ENCODE measurements at places on chromosomes 2 and 18. TPM values are rescaled to one million over a fixed set of nuclear protein-coding genes. Genes with fewer than 3 reads are reported as not detected.

Gene SERPINB5
- 6.1 TPM for total RNA-seq

Gene IL36G
- 0.24 TPM for total RNA-seq

Gene LTBP1
- 17.7 TPM for total RNA-seq

Gene DCC
- total RNA-seq: 7.6 TPM

Gene ITGB1BP1
- total RNA-seq: 37.3 TPM

Gene HSPD1
- 246 TPM for total RNA-seq

Gene FAM237A
- total RNA-seq: not detected

Gene PAIP2B
- 3.0 TPM for total RNA-seq

Gene AOX1
- 0.42 TPM for total RNA-seq

Gene RGPD3
- total RNA-seq: 3.9 TPM

Gene UCN
- total RNA-seq: 1.0 TPM

Gene RBMS1
- total RNA-seq: 39.8 TPM

Gene ME2
- 65.9 TPM for total RNA-seq

Gene GATA6
- 0.47 TPM for total RNA-seq

Gene CELF4
- 0.05 TPM for total RNA-seq

Gene RAB12
- 17.8 TPM for total RNA-seq

Gene GALNT14
- 1.3 TPM for total RNA-seq

Gene SERPINB3
- total RNA-seq: 2.6 TPM

Gene NOP58
- total RNA-seq: 94.9 TPM

Gene C18orf54
- total RNA-seq: 3.5 TPM

Gene CDCA7
- 42.9 TPM for total RNA-seq

Gene LOXHD1
- total RNA-seq: 0.24 TPM

Gene LINC00305
- 0.05 TPM for total RNA-seq

Gene LRP1B
- total RNA-seq: 0.28 TPM

Gene NEU2
- total RNA-seq: not detected

Gene MATN3
- 0.05 TPM for total RNA-seq

Gene DHRS9
- total RNA-seq: 0.85 TPM

Measured in thymus (tissue), 14 donors.